ENCODE measurements at places on chromosomes 13 and 19. TPM values are rescaled to one million over a fixed set of nuclear protein-coding genes. Genes with fewer than 3 reads are reported as not detected.

DNA sequence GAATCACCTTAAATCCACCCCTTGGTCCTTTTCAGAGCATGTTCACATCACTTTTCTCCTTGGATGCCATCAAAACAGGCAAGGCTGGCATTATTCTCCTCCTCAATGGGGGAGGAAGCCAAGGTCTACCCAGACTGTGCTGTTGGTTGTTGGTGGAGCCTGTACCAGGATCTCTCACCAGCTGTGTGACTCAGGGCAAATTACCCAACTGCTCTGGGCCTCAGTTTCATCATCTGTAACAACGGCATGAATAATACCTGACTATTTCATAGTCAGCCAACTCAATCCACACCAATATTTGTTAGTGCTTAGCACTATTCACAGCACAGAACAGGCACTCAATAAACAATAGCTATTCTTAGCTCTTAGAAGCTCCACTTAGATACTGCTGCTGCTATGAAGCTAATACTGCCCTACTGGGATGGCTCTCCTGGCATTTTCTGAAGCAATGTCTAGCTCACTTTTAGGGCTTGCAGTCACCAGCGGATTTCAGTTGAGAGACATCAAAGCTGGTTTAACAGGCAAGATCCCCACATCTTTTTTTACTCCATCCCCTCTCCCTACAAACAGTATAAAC, 116.9 kb downstream of the CCNA1 start:
- DNase-seq = no peak

DNA sequence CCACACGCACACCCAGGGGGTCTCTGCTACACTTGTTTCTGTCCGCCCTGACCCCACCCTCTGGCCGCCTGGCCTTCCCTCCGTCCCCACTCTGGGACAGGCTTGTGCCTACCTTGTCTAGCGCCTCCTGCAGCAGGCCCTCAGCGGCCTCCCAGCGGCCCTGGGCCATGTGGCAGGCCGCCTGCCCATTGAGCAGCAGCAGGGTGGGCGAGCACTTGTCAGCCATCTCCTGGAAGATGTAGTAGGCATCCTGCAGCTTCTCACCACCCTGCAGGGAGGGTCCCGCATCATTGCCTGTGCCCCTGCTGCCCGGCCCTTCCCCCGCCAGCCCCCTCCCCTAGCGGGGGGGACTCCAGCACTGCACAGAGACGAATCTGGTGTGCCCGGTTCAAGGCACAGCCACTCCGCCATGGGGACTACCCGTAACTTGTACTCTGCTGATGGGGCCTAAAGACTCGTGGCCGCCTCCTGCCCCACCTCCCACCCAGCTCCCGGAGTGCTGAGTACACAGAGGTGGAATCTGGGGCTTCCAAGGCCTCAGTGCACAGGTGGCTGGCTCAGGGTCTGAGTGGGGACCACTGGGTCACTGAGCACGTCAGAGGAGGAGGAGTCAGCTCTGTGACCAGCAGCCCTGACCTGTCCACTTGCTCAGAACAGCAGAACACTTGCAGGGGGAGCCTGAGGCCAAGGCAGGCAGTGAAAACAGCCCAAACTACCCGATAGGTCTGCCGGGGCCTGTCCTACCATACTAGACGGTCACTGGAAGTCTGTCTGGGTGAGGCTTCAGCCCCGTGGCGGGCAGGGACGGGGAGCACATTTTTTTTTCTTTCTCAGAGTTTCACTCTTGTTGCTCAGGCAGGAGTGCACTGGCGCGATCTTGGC, 7.4 kb upstream of the CERS1 start:
- no peak for DNase-seq

DNA sequence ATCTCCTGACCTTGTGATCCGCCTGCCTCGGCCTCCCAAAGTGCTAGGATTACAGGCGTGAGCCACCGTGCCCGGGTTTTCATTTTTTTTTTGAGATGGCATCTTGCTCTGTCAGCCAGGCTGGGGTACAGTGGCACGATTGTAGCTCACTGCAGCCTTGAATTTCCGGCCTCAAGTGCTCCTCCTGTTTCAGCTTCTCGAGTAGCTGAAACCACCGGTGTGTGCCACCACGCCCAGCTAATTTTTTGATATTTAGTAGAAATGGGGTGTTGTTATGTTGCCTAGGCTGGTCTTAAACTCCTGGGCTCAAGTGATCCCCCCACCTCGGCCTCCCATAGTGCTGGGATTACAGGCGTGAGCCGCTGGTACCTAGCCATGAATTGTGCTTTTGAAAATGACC, 5.9 kb downstream of the ADAT3 start:
- DNase-seq = no peak

The GTF2F1 gene
- total RNA-seq = 50.8 TPM

- no peak for DNase-seq
Observed at GRCh38 chr19:18475004-18475453, 37.1 kb upstream of the ISYNA1 start.
